ENCODE measurements at places on chromosomes 1 and 21.

GRCh38 chr21:40080385-40080784 is 213.1 kb downstream of the PCP4 start:
- DNase-seq, result no peak

- DNase-seq, result no peak
Observed at GRCh38 chr1:119531606-119532323, 24.8 kb downstream of the HSD3B1 start.

DNA sequence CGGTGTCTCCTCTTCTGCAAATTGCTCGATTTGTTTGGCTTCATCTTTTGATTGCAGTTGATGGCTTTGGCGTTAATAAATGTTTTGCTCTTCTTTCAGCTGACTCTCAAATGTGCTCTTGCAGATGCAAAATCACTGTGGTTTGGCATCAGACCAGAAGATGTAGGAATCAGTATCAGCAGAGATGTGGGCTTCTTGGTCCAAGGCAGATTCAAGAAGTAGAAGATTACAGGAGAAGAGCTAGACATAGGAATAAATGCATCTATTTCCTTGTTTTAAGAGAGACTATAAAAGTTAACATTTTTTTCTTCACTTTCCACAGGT is 59.8 kb upstream of the BACH1 start:
- no peak for DNase-seq

DNA sequence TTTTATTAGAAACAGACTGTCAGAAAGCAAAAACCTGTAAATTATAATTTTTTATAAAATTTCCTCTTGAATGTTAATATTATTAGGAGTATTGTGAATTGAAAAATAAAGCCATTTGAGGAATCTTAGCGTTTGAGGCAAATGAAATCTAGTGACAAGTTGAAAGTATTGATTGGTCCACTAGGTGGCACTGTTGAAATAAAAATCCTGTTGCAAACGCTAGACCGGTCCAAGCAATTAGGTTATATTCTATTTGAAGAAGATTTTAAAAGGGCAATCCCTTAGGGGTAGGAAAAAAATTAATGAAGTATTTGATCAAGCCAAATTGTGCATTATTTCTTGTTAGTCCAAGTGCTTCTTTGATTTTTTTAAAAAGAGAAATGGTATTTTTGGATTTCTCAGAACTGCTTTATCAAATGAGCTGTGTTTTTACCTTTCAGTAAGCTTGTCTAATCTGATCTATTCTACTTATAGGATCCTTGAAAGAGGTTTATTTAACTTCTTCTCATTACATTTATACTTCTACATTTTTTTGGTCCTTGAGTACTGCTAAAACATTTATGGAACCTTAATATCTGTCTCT is 57.7 kb downstream of the ATG4C start:
- peak; percentile 6 for DNase-seq

- no peak for DNase-seq
Observed at GRCh38 chr1:200082329-200082728, 54.8 kb downstream of the NR5A2 start.

DNA sequence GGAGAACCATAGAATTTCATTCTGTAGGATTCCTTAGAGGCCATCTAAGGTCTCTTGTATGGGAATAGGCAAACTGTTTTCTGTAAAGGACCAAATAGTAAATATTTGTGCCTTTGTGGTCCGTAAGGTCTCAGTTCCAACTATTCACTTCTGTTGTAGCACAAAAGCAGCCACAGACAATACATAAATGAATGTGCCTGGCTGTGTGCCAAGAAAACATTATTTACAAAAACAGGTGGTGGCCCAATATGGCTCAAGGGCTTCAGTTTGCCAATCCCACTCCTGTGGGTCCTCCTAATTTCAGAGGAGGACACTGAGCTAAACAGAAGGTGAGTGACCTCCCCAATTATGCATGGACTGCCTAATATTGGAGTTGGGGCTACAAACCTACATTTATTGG is 67.6 kb upstream of the EDEM3 start:
- DNase-seq, result no peak

DNA sequence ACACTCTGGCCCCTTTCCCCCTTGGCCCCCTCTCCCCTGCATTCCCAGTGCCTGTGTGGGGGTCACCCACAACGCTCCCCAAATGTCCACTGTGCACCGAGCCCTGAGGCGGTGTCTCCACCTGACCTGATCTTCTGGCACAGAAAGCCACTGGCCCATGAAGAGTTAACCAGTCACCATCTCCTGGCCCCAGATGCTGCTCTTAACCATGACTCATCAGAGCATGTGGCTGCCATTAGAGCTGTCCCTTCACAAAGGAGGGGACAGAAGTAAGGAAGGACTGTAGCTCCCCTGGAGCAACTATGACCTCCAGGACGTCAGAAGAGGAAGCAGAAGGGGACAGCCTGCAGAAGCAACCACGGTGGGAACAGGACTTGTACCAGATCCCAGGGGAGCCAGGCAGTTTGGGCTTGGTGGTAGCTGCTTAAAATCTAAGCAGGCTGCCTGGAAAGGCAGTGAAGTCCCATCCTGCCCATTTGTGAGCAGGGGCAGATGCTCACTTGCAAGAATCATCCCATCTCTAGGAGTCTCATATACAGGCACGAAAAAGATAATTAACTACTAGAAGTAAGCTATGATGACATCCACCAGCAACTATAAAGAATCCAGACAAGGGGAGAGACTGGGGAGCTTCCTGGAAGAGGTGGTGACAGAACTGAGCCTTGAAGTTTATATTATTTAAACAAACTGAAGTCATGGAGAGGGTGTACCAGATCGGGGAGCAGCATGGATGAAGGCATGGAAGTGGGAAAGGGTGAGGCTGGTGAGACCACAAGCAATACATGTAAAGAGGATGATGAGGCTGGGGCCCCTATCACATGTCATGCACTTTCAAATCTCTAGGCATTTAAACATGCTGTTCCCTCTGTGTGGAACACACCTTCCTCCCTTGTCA is 1.1 kb upstream of the TTC39A start:
- no peak for DNase-seq

- no peak for DNase-seq
Observed at GRCh38 chr1:39623053-39623452, 16.4 kb downstream of the HEYL start.

- no peak for DNase-seq
Observed at GRCh38 chr1:9080705-9081291, 11.4 kb upstream of the SLC2A5 start.

- no peak for DNase-seq
Observed at GRCh38 chr1:53862507-53862906, 24.4 kb upstream of the NDC1 start.

DNA sequence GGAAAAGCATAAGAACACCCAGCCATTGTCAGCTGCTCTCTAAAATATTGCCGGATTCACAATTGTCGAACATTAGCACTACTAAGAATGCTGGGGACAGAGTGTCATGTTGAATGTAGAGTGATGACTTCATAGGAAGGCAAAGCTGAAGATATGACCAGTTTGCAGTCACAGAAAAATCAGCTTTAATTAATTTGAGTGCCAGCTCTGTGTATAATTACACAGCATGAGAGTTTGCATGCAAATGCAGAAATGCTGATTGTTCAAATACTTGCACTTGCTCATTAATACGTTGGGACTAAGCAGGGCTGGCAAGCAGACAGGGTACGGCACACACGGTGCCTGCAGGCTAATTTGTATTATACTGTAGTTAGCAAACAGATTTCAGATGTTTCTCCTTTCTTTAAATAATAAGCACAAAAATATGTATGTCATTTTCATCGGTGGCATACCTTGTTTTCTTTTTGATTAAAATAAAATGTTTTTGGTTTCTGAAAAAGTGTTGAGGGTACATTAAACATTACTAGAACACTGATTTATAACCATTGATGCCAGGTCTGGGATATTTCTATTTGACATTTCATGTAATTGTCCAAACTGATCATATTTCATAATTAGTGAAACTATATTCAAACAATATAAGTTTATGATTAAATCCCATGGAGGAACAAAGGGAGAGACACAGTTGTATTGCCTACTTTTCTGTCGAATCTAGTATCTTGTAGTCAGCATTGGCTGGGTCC is 99.8 kb upstream of the ADGRL2 start:
- DNase-seq, result no peak

GRCh38 chr21:28636752-28637691 is 355.7 kb downstream of the LTN1 start:
- no peak for DNase-seq

GRCh38 chr1:46027788-46028573 is 104.4 kb downstream of the PIK3R3 start:
- no peak for DNase-seq

DNA sequence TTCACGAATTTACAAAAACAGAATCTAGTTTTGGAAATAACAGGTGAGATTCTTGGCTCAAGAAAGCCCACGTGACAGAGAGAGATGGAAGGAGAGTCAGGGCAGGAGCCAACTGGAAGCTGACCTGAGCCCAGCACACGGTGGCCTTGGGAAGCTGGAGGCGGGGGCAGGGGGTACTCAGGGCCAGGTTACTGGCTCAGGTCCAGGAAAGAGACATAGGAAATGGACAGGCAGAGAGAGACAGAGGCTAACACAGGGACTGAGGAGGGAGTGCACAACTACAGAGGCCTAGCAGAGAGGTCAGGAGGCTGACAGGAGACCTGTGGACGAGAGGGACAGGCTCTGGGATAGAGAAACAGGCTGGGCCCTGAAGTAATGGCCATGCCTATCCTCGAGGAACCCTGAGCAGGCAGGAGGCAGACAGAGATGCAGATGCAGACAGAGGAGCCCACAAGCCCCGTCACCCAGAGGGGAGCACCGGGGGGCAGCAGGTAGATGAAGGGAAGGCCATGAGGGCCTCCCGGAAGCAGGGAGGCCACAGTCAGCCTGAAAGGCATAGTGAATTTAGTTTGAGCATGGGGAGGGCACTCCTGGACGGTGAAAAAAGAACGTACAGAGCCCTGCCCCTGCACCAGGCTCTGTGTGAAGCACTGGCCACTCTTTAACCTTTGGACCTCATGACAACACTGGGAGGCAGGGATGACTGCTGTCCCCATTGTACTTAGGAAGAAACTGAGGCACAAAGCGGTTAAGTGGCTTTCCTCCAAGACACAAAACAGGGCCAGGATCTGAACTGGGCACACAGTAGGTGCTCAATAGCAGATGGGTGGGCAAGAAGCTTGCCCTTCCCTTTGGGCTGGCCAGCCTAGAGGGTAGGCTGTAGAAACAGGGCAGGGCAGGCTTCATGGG is 230.1 kb downstream of the TRABD2B start:
- DNase-seq, result no peak

GRCh38 chr1:219904934-219905333 is 23.4 kb downstream of the SLC30A10 start:
- no peak for DNase-seq

GRCh38 chr1:73722055-73722454 is 475.9 kb downstream of the LRRIQ3 start:
- DNase-seq, result no peak

- DNase-seq, result no peak
Observed at GRCh38 chr1:11526071-11526895, 47.3 kb downstream of the DISP3 start.

- no peak for DNase-seq
Observed at GRCh38 chr1:181451661-181452230, 31.6 kb upstream of the CACNA1E start.

- DNase-seq, result no peak
Observed at GRCh38 chr1:185674201-185674600, 60.0 kb upstream of the HMCN1 start.

Measured in activated gamma-delta T cell treated with Interleukin-2 at 50 U/mL for 16 hours (primary cell).